Chondrocyte (in vitro differentiated cells): ENCODE measurements at places on chromosomes 12 and 14. TPM values are rescaled to one million over a fixed set of nuclear protein-coding genes. Genes with fewer than 3 reads are reported as not detected.
A peak's percentile ranks its signal among the peaks of the same experiment; 100 is the strongest.

DNA sequence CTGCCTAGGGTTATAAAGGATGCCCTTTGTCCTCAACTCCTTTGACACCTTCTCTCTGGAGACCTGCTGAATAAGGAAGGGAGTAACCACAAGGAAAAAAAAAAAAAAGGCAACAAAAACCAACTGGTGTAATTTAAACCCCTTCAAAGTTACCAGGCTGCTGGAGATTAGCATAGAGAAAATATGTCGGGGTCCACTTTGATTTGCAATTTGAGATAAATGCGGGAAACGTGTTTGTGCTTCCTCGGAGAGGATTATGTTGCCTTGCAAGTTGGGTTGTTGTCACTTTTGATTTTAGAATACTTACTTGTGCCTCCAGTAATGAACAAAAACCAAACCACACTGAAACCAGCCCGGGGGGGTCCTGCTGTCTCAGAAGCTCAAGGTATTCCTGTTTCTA lies 200.2 kb upstream of the MYL2 start:
- H3K4me3 ChIP-seq: no peak overlapping the region
- DNase-seq: no peak

DNA sequence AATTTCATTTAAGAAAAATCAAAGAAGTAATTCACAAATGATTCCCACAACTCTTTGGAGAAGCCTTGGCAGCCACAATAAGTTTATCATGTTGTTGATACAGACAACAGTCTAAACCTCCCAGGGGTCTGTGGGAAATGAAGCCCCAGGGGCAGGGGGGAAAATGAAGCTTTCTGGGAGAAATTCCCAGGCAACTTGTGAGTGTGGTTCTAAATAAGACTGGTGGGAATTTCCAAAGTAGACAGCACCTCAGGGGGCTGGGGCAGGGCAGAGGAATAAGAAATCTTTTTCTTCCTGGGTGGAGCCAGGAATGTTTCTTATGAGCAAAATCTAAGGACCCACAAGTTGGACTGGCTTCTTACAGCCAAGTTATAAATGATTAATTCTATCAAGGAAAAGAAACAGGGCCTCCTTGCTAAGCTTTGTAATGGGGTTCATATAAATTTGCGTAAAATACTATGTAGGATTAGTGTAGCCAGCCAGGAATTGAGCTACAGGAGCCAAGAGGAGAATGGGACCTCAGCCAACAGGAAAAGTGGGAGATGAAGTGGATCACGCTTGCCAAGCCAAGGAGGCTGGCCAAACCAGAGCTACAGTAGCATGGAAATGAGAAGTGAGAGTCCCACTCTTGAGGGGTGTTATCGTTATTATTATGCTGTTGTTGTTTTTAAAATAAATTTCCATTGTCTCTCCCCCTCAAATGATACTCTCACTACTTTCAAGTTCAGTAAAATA lies 182.9 kb upstream of the FAR2 start:
- peak overlapping the region; percentile 43 for H3K27ac ChIP-seq
- no peaks in the 10 kb centered on the region for H3K27me3 ChIP-seq
- H3K4me1 ChIP-seq: peaks cover 13% of the 10 kb centered on the region
- H3K4me3 ChIP-seq: no peak overlapping the region
- no peaks in the 10 kb centered on the region for H3K36me3 ChIP-seq
- DNase-seq: no peak

GRCh38 chr12:6810758-6811157 lies 10.9 kb upstream of the GPR162 start:
- no peaks in the 10 kb centered on the region for H3K36me3 ChIP-seq
- H3K4me3 ChIP-seq: no peak overlapping the region
- no peak for DNase-seq
- no peaks in the 10 kb centered on the region for H3K4me1 ChIP-seq
- no peak overlapping the region for H3K27ac ChIP-seq

The KLRK1 gene
- total RNA-seq: not detected in 3 replicates

The ITGA5 gene
- total RNA-seq: 121 to 160 TPM (median 152 TPM) in 3 replicates

DNA sequence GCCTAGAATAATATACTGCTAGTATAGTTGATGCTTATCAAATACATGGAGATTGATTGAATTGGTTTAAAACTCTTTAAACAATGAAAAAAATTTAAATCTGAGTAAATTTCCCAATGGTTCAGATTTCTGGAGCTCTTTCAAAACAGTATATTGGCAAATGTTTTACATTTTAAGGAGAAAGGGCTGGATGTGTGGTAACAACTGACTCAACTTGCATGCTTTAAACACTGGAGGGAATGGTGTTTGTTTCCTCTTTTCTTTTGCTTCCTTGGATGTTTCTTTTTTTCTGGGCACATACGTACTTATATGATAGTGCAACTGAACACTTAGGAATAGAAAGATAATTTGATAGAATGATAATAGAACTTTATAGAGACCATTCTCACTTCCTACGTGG lies 73.8 kb upstream of the RFX4 start:
- no peaks in the 10 kb centered on the region for H3K4me1 ChIP-seq
- H3K4me3 ChIP-seq: no peak overlapping the region
- no peaks in the 10 kb centered on the region for H3K27me3 ChIP-seq

- H3K27me3 ChIP-seq: no peaks in the 10 kb centered on the region
- H3K27ac ChIP-seq: peak overlapping the region; percentile 94
- no peak for DNase-seq
- H3K4me1 ChIP-seq: peaks cover 56% of the 10 kb centered on the region
Observed at GRCh38 chr12:12722435-12723148, 5.4 kb downstream of the CDKN1B start.

The TXNRD1 gene
- 82.7 to 104 TPM (median 94.5 TPM) in 3 replicates for total RNA-seq

The ABHD4 gene
- total RNA-seq: 52.1 to 89.9 TPM (median 88.0 TPM) in 3 replicates

GRCh38 chr12:77686760-77687159 lies 143.9 kb upstream of the NAV3 start:
- no peak overlapping the region for H3K27ac ChIP-seq
- H3K36me3 ChIP-seq: no peaks in the 10 kb centered on the region
- no peaks in the 10 kb centered on the region for H3K4me1 ChIP-seq

DNA sequence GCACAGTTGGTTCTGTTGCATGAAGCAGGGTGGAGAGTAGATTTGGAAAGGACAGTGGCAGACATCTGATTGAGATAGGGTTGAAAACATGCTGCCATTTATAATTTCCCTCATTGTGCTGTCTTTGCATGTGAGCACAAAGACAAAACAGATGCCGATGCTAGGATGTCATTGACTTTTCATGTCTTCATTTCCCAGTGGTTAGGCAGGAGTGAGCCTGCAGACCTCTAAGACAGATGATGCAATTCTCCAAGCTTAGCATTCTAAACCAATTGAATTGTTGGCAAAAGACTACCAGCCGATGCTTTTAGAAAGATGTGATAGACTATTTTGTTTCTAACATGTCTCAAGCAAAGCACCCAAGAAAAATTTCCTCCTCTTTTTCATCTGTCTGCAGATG lies 37.1 kb upstream of the PELI2 start:
- H3K27ac ChIP-seq: no peak overlapping the region
- no peak overlapping the region for H3K4me3 ChIP-seq
- no peaks in the 10 kb centered on the region for H3K4me1 ChIP-seq
- H3K27me3 ChIP-seq: peaks cover 34% of the 10 kb centered on the region

- no peaks in the 10 kb centered on the region for H3K36me3 ChIP-seq
- H3K27ac ChIP-seq: no peak overlapping the region
- no peak for DNase-seq
- peaks cover 4% of the 10 kb centered on the region for H3K27me3 ChIP-seq
- no peak overlapping the region for H3K4me3 ChIP-seq
Observed at GRCh38 chr12:22313963-22314330, 20.6 kb downstream of the ST8SIA1 start.

The PRDM4 gene
- total RNA-seq: 19.6 to 23.1 TPM (median 22.5 TPM) in 3 replicates

The PTPN6 gene
- 0.51 to 0.65 TPM in 2 of 3 replicates, not detected in the other for total RNA-seq

The AMN gene
- 0.30 to 0.38 TPM in 2 of 3 replicates, not detected in the other for total RNA-seq

- peaks cover 52% of the 10 kb centered on the region for H3K36me3 ChIP-seq
- no peaks in the 10 kb centered on the region for H3K4me1 ChIP-seq
- H3K27ac ChIP-seq: peak overlapping the region; percentile 22
- H3K4me3 ChIP-seq: no peak overlapping the region
- no peak for DNase-seq
Observed at GRCh38 chr12:132787877-132788276, 26.2 kb upstream of the ANKLE2 start.

DNA sequence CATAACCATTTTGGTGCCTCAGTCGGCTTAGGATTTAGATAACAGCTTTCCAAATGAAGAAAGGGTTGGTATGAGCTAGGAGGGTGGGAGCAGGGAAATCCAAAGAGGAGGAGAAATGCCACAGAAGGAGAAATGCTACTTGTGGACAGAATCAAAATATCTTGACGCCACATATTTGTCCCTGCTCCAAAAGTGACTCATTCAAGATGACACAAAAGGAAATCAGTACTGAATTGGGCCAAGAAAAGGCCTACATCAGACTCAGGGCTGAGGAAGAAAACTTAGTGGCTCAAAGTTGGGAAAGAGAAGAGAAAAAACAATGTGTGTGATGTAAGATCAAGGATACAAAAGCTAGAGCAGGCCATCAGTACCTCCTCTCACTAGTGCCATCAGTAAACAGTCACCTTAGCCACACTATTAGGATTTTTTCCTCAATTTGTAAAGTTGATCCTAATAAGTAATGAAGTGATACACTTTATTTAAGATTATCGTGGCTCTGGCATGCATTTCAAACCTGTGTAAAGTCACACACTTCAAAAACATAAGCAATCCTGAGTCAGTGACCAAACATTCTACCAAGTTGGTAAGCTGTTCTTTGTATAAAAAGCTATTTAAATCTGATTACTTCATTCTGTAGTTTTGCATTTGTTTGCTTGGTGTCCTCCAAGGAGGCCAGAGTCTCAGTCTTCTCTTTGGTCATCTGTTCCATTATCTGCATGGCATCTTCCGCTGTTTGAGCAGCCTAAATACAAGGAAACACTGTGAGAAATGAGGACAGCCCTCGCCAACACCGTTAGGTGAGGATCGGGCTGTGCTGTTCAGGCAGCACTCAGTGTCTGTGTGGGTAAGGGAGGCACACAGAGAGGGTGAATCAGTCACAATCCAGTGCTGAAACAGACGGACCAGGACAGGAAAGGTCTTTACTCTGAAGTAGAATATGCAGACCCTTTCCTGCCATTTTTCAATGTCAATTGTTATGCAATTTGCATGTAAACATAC lies 52.6 kb upstream of the VPS33A start:
- peaks cover 34% of the 10 kb centered on the region for H3K36me3 ChIP-seq
- no peaks in the 10 kb centered on the region for H3K27me3 ChIP-seq
- H3K4me1 ChIP-seq: peaks cover 22% of the 10 kb centered on the region
- peak overlapping the region; percentile 97 for H3K27ac ChIP-seq

The VDR gene
- 4.4 to 4.8 TPM (median 4.6 TPM) in 3 replicates for total RNA-seq

The CACNA1C gene
- total RNA-seq: 27.0 to 48.5 TPM (median 27.0 TPM) in 3 replicates

The PDZRN4 gene
- total RNA-seq: 0.15 to 0.25 TPM (median 0.17 TPM) in 3 replicates

GRCh38 chr12:16602412-16602811 lies 3.5 kb downstream of the LMO3 start:
- H3K4me1 ChIP-seq: peaks cover 18% of the 10 kb centered on the region
- no peak overlapping the region for H3K27ac ChIP-seq
- no peak for DNase-seq
- peaks cover 9% of the 10 kb centered on the region for H3K27me3 ChIP-seq

DNA sequence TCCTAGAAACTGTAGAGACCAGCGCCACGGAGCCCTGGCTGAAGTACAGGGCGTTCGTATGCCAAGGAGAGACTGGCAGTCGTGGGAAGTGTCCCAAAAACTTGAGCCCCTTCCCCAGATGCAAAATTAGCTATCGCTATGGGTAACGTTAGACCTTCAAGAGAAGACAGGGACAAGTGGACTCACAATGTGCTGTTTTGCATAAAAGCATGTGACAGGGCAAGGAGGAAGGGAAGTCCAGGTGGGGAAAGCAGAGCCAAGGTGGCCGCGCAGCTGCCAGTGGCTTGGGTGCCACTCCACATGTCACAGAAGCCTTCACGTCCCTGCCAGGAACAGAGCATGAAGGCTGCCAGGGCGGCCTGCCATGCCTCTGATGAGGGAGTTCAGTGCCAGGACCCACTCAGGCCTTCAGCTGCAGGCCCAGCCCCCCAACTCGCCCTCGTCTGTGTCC lies 61.2 kb upstream of the DYNC1H1 start:
- H3K4me3 ChIP-seq: no peak overlapping the region
- no peak overlapping the region for H3K27ac ChIP-seq
- H3K4me1 ChIP-seq: no peaks in the 10 kb centered on the region
